Ovary (tissue), 10 donors: ENCODE measurements at places on chromosomes 11 and 22. TPM values are rescaled to one million over a fixed set of nuclear protein-coding genes. Genes with fewer than 3 reads are reported as not detected.
A peak's percentile ranks its signal among the peaks of the same experiment; 100 is the strongest.

DNA sequence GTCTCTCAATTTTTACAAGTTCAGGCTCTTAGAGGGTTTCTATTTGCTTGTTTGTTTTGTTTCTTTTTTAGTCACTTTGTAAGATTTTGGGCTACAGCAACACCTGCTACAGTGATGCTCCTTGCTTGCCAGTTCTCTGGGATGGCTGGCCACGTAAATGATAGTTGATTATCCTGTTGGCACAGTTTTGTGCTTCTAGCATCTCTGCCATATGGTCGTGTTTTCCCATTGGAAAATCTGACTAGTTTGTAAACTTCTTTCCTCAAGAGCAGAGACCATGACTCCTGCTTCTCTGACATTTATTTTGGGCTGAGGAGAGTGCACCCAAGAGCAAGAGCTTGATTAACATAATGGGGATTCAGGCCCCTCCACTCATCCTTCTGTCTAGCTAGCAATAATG is 1621.6 kb upstream of the RAG2 start:
- no peak for DNase-seq

DNA sequence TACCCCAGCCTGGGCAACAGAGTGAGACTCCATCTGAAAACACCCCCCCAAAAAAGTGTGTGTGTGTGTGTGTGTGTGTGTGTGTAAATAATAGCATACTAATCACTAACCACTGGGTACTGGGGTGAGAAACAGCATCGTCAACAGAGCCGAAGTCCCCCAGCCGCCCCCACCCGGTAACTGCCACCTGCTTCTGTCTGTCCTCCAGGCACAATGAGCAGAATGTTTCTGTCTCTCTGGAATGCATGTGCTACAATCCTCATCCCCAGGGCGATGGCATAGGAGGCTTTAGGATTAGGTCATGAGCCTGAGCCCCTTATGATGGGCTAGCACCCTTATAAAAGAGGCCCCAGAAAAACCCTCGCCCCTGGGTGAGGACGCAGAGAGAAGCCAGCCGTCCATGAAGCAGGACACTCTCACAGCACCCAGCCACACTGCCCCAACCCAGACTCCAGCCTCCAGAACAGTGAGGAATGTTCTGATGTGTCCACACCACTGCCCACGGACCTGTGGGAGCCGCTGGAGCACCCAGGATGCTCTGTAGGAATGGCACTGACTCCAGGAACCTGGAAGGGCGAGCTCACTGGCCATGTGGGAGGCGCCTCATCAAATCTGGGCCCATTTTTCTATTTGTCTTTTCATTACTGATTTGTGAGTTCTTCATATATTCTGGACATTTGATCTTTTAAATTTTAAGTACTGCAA is 9.9 kb downstream of the TTLL8 start:
- no peak for DNase-seq

DNA sequence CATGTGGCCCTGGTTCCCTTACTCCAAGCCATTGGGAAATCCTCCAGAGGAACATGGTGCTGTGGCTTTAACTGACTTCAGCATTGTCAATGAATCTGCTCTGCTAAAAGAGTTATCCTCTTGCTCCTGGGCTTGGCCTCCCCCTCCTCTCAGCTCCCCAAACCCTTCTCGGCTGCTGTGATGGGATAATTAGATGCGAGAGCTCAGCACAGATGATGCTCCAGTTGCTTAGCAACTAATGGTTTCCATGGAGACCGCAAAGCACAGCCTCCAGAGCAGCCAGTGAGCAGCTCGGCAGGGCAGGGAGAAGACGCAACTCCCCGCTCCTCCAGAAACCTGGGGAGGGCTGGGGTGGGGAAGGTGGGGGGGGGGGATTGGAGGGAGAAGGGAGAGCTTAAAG is 2.8 kb upstream of the UPK2 start:
- DNase-seq, result no peak

The RCOR2 gene
- total RNA-seq, result 0.23 TPM

The CHORDC1 gene
- total RNA-seq, result 51.1 TPM

DNA sequence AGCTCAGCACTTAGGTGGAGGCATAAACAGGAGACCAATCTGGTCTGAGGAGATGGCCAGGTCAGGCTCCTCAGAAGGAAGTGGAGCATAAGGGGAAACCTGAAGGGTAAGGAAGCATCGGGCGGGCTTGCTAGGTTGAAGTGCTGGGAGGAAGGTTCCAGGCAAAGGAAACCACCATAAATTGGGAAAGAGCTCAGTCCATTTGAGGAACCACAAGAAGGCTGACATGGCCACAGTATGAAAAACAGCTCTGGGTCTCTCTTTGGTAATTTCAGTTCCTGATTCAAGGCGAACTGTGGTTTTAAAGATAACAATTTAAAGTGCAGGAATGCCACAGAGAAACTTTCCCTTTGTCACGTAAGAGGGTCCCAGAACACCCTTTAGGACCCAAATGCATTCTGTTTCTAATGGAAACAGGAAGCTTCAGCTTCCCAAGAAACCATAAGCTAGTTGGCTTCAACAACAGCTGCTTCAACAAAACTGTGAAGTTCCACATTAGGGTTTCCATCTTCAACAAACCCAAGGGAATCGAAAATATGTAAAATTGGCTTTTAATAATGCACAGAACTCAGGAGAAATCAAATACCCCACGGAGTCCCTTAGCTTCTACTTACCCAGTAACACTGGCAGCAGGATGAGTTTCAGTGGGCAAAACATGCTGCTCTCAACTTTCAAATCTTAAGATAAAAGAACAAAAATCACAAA is 10.4 kb downstream of the JAML start:
- DNase-seq, result no peak

- DNase-seq, result no peak
These were observed 12.2 kb upstream of the ADSL start for GRCh38 chr22:40334060-40334459.

DNA sequence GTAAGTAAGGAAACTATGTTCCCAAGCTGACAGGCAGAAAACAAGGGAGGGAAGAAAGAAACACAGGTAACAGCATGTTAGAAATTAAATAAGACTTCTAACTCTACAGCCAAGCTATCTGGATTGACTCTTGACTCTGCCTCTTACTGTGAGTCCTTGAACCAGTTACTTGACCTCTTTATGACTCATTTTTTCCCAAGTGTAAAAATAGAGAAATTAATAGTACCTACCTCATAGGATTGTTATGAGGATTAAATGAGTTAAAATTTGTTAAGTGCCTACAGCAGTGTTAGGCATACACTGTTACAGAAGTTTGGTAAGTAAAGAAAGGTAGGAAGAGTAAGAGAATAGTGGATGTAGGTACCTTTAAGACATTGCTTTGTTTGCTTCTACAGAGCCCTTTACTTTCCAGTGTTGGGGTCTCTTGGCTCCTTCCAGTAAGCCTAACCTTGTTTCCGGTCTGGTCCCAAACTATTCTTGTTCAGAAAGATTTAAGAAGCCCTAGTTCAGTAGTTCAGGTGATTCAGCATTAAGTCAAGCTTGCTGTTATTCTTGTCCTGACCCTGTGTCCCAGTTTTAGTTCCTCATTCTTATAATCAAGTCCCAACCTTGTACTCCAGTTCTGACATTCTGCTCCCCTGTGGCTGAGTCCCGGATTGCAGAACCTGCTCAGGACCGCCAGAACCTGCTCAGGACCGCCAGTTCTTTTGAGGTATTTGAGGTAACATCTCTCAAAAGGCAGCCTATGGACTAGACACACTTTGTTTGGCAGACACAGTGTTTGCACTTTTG is 963.4 kb upstream of the CCDC90B start:
- DNase-seq, result no peak

- DNase-seq, result peak; percentile 75
These were observed 21.1 kb downstream of the LRRC10B start for GRCh38 chr11:61529537-61530225.

- peak; percentile 46 for DNase-seq
These were observed 1.7 kb downstream of the CYB5R2 start for GRCh38 chr11:7671347-7672215.

GRCh38 chr11:44750551-44751465 is 24.0 kb downstream of the TSPAN18 start:
- DNase-seq, result no peak

The PNPLA3 gene
- total RNA-seq, result 2.0 TPM

The VSIG10L2 gene
- total RNA-seq, result 1.1 TPM

GRCh38 chr22:35648066-35649025 is at the start of gene APOL6:
Gene APOL6, plus strand, starts transcription at chr22:35648446. Its CDS starts 7,980 bp downstream, at chr22:35656426.
- peak; percentile 55 for DNase-seq

- peak; percentile 60 for DNase-seq
These were observed at the start of gene AP5B1 for GRCh38 chr11:65780770-65781151. Gene AP5B1, minus strand, starts transcription at chr11:65780976. Its CDS starts 385 bp downstream, at chr11:65780591.

The OR2AG2 gene
- 0.17 TPM for total RNA-seq

DNA sequence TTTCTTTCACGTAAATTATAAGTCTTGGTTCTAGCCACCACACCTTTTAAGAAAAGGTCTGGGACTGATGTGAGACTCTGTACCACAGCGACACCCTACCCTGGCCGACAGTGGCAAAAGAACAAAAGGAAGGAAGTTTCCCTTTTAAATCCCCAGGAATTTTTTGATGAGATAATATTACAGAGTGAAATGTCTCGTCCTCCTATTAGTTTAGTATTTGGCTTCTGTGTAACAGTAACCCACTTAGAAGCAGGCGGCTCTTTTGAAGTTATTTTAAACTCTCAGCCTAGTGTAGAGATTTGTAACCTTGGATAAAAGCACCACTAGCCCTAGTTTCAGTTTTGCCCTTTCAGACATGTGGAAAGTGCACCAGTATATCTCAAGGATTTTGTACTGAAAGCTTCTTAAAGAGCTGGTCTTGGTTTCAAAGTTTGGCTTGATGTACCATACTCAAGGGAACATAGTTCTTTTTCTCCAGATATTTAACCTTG is 84.1 kb downstream of the C22orf31 start:
- no peak for DNase-seq

DNA sequence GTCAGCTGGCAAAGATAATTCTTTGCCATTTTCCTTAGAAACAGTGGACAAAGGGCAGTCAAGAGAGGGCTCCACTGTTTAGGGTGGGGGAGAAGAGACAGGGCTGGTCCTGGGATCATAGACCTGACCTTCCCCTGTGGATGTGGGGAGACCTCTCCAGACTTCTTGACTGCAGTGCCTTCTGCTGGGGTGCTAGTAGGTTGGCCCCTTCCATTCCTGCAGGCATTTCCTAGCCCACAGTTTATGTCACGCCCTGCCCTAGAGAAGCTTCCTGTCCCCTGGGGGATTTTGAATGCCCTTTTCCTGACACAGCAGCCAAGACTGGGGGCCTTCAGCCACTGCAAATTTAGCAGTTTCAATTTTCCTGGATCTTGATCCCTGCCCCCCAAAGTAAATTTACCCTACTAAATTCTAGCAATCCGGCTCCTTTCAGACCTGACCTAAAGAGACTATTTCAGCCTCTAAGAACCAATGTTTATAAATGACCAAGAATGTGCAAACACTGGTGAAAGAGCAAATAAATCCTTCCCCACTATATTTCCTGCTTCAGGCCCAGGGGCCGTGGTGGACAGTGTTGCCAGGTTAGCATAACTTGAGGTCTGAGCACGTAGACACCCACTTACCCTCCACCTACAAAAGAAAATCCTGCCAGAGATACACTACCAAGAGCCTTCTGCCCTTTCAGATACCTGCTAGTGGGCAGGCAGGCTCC is 58.4 kb downstream of the PPFIBP2 start:
- no peak for DNase-seq

DNA sequence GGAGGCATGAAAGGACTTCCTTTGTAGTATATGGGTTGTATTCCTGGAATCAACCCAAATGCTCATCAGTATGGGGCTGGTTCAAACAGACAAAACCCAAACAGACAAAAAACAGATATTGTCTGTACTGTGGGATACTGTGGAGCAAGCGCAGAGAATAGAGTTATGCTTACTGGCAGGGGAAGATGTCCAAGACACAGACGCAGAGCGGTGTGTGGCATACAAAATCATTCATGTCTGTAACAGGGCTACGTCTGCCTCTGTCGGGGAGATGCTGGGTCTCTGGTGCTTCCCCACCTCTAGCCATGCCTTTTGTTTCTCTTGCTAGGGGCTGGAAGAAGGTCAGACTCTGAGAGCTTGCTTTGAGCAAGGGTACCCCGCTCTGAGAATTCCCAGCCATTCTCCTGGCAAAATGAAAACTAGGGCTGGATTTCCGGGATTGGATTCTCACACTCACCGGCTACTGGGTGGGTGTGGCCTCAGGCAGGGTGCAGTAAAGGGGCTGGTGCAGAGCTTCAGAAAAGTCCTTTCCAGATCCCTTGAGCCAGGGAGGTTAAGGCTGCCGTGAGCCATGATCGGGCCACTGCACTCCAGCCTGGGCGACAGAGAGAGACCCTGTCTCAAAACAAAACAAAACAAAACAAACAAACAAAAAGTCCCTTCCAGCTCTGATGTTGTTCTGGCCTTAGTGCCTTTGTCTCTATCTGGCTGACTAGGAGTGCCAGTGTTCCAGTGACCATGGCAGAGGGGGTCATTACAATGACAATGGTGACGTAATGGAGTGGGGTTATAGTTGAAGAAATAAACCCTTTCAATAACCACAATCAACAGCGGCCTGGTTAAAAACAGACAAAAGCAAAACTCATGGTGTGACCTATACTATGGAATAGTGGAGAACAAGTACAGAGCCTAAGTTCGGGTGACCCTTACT is 2.9 kb upstream of the ABCC8 start:
- no peak for DNase-seq

The KDM4E gene
- not detected for total RNA-seq
